ENCODE measurements at places on chromosomes 5 and 9.

GRCh38 chr9:87498046-87498810, 561 bp downstream of the DAPK1 start:
- no peak for DNase-seq

GRCh38 chr5:1437226-1437829, 7.9 kb downstream of the SLC6A3 start:
- DNase-seq, result no peak

GRCh38 chr9:27542508-27542907, 12.9 kb upstream of the MOB3B start:
- no peak for DNase-seq

DNA sequence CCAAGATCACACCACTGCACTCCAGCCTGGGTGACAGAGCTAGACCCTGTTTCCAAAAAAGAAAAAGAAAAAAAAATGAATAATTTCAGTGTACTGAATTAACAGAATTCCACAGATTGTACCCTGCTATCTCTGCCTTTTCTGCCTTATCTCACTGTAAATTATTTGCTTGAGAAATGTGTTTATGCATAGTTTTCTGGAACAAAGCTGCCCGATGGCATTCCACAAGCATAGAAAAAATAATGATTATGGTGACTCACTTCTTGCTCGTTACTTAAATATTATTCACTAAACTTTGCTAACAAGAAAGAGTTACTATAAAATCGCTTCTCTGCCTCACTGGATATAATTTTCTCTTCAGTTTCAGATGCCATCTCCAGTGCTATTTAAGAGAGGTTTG, 88.7 kb upstream of the FAM169A start:
- DNase-seq, result no peak

DNA sequence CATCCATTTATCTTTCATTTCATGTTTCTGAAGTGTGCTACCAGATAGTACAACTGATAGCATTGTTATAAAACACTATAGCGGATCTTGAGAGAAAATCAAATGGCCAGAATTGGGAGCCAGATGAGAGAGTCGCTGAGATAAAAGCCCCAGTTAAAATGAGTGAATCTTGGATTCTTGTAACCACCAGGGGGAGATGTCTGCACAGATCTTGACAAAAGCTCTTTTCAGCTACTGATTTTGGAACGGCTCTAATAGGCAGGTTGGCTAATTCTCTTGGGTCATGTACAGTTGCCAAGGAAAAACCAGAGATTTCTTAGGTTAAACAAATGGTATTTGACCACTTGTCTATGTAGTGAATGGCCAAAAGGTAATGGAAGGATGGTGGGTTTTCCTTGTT, 21.7 kb downstream of the F2RL2 start:
- DNase-seq, result no peak

GRCh38 chr5:96283589-96283988, 149.5 kb downstream of the PCSK1 start:
- DNase-seq, result no peak

DNA sequence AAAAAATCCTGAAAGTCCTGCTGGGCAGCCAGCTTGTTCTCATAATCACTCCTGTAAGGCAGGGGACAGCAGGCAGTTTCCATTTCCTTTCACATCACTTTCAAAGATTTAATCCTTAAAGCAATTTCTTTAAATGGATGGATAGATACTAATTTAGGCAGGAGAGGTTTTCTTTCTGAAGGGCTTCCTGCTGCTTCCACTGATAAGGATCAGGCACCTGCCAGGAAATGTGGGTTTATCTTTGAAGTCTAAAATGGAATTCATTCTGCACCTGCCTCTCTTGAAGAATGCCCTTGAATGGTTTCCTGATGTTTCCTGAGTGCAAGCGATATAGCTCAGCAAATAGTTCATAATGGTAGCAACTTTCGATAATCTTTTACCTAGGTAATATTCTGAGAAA, 64.5 kb downstream of the STARD4 start:
- no peak for DNase-seq

GRCh38 chr9:98172604-98173003, 19.8 kb downstream of the CORO2A start:
- no peak for DNase-seq

DNA sequence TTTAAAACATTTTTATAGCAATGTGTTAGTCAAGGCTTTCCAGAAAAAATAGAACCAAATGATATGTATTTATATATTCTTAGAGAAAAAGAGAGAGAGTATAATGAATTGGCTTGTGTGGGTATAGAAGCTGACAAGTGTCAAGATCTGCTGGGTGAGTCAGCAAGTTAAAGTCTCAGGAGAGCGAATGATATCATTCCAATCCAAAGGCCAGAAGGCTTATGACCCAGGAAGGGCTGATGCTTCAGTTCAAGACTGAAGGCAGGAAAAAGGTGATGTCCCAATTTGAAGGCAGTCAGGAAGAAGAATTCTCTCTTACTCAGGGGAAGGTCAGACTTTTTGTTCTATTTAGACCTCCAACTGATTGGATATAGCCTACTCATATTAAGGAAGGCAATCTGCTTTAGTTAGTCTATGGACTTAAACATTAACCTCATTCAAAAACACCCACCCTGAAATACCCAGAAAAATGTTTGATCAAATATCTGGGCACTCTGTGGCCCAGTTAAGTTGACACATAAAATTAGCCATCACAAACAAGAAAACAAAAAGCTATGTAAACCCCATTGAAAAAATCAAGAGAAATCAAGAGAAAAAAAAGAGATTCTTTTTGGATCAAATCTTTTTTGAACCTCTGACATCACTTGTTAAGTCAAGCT, 189.6 kb downstream of the PIK3R1 start:
- no peak for DNase-seq

DNA sequence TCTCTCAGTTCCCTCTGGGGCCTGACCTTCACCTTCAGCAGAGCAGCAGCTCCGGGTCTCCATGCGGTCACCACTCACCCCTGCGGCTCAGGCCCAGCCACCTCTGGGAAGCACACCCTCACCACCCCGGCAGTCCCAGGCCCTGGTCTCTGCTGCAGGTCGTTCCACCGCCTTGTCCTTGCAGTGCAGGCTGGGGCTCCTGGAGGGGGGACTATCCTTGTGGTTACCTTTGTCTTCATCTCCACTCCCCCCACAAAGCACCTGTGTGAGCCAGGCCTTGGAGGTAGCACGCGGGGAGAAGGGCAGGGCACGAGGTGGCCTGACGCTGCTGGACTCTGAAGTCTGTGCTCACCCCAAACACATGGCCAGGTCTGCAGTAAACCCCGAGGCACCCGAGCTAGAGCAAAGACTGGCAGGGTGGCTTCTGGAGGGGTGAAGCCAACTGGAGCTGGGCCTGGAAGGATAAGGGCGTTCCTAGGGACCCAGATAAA, 33.2 kb upstream of the RXRA start:
- DNase-seq, result no peak

- no peak for DNase-seq
Observed at GRCh38 chr5:135033901-135034235, at the start of gene PITX1. Gene PITX1 (minus strand): TSS chr5:135034228. CDS start chr5:135033881, 347 bp downstream.

DNA sequence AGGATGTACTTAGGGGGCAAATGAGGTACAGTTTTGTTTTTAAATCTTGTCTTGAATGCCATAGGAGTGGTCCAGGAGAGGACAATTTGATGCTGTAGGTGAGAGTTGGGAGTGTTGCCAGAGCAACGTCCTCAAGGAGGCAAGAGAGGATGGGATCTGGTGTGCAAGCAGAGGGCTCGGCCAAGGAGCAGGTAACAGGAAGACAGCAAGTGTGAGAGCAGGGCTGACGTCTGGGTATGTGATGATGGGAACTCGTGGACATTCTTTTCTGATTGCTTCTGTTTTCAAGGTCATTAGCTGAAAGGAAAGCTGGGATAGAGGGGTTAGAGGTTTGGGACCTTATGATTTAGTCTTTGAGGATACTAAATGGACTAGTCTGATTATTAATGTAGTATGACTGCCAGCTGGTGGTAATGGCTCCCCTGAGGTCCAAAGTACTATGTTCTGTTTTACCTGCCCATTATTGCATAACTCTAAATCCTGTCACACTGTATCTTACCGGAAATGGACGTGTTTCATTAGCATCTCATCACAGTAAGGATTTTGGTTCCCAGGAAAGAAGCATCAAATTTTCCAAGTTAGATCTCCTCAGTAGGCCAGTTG, 15.4 kb downstream of the GNPDA1 start:
- no peak for DNase-seq

GRCh38 chr5:68725905-68726683, 367.7 kb upstream of the SLC30A5 start:
- no peak for DNase-seq

- DNase-seq, result no peak
Observed at GRCh38 chr5:38551030-38552017, 5.1 kb downstream of the LIFR start.

- no peak for DNase-seq
Observed at GRCh38 chr5:58759745-58760144, 176.9 kb downstream of the RAB3C start.

GRCh38 chr9:108800632-108801099, 55.1 kb downstream of the ACTL7B start:
- DNase-seq, result no peak

DNA sequence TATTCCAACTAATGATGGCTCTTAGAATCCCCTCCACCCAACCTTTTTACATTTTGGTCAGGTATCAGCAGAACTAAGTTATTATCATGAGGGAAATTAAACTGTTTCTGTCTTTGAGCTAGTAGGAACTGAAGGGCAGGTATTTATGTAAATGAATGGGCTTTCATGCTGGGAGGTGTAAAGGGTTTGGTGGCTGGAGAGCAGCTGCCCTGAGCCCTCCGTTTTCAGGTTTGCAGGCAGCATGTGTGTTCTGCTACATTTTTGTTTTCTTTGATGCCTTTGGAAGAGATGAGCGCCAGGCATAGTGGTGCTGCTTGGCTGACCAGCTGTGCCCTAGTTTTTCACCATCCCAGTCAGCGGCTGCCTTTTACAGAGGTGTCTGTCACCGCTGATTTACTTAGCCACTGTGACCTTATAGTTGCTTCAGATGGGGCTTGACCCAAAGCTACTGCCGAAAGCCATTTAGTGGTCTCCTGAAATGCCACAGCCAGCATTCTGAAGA, 231.9 kb downstream of the MAST4 start:
- DNase-seq, result no peak

- DNase-seq, result no peak
Observed at GRCh38 chr9:107667231-107668070, 177.9 kb upstream of the KLF4 start.

DNA sequence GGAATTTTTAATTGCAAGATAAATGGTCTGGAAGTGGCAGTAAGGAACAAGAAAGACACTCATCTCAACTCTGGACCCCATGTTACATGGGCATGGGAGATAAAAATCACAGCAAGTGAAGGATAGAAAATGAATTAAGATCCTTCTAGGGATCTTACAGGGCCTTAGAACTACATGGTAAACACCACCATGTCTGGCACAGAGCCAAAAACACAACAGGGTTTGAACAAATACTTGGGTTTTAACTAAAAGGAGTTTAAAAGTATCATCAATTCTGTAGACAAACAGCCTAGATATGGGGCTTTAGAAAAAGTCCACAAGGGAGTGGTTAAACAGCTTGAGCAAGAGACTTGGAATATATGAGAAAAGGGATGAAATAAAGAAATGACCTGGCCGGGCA, 366.4 kb downstream of the ARL15 start:
- DNase-seq, result no peak

DNA sequence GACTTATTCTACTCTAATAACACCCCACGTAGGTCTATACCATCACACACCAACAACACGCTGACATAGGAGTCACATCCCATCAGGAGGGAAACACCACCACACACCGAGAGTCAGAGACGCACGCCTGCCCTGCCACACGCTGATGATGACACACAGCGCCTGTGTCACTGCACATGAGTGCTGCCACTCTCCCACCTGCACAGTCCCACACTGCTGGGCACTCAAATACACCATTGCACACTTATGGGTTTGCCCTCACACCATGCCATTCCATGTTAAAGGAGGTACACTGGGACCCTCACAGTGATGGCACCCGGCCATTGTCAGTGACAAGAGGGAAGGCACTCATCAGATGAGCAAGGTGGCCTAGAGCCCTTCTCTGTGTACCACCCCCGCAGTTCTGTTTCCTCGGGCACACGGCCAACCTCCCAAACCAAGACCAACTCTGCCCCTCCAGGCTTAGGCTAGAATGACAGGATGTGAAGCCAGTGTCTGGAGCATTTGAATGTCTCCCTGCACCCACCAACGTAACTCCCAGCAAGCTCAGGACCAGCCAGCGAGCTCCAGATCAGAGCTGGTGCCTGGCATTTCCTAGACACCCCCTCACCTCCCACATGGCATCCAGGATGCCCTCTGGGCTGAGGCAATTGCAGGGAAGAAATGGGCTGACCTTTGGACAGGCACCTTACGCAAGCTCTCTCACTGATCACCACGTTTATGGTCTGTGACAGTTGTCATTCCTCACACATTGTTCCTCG, 3.6 kb upstream of the CPLX2 start:
- no peak for DNase-seq

DNA sequence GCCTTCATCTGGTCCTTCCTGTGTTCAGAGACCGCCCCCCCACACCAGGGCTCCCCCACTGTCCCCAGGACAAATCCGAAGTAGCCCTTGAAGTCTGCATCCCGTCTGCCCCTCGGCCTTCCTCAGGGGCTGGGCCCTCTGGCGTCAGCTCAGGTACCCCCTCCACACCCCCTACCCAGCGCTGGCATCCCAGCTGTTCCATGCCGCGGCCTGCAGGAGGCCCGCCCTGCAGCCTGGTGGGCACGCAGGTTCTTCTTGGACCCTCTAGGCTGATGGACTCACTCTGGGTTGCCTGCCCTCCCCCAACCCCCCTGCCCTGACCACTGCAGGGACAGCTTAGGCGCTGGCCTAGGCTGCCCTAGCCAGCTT, 6.6 kb downstream of the SLC2A6 start:
- no peak for DNase-seq
